AG09319 (cell line): ENCODE measurements at places on chromosomes 1 and 21.
A peak's percentile ranks its signal among the peaks of the same experiment; 100 is the strongest.

DNA sequence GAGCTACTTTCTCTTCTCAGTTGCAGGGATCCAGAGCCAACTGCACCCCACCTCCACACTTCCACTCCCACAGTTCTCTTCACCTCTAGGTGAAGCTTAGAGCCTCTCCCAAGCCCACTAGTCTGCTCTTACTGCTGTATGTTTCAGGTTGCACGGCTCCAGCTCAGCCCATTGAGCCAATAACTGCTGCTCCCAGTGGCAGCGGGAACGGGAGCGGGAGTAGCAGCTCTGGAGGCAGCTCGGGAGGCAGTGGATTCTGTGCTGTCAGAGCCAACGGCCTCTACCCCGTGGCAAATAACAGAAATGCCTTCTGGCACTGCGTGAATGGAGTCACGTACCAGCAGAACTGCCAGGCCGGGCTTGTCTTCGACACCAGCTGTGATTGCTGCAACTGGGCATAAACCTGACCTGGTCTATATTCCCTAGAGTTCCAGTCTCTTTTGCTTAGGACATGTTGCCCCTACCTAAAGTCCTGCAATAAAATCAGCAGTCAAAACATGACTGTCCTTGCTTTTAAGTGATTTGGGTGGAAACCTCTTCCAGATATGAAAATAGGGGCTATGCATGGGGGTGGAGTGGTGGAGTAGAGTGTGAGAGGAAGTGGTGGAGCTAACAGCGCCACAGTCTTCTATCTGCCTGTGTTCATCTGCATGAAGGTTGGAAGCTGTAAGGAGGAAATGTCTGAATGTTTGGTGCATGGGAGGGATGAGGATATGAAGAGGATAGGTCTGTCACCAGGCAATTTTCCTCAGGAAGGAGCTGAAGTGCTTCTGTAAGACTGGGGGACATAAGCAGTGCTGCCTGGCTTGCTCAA, 29.6 kb downstream of the CHIA start:
- DNase-seq = no peak

GRCh38 chr1:65172936-65173690, 25.1 kb downstream of the AK4 start:
- no peak for DNase-seq

DNA sequence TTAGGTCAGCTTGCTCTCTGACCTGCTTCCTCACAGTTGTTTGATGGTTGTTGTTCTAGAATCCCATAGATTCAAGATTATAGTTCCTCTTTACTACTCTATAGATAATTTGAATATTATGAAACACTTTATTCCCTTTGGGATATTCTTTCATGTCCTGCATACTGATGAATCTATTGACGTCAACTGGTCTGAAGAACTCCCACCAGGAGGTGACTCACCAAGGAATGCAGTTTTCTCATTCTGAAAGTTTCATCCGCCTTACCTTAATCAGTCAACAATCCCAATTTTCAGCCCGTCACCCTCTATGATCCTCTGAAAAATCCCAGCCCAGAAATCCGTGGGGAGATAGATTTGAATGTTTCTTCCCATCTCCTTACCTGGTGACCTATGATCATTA, 834.1 kb upstream of the PRMT6 start:
- DNase-seq = no peak

GRCh38 chr1:25037174-25038074, 107.3 kb upstream of the RUNX3 start:
- no peak for DNase-seq

- no peak for DNase-seq
These were observed 132.5 kb upstream of the SYT6 start for GRCh38 chr1:114286179-114286578.

DNA sequence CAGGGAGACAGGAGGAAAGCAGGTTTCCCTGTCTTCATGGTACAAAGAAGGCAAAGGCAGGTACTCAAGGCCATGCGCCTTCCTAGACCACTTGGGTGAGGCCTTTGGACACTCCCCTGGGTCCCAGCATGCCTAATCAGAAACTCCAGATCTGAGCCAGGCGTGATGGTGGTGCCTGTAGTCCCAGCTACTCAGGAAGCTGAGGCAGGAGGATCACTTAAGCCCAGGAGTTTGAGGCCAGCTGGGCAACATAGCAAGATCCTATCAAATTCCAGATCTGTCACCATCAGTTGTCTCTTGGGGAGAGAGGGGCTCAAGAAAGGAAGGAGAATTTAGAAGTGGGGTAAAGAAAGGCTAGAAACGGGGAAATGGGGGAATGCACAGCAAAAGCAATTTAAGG, 96.3 kb upstream of the SLC25A33 start:
- DNase-seq = no peak

DNA sequence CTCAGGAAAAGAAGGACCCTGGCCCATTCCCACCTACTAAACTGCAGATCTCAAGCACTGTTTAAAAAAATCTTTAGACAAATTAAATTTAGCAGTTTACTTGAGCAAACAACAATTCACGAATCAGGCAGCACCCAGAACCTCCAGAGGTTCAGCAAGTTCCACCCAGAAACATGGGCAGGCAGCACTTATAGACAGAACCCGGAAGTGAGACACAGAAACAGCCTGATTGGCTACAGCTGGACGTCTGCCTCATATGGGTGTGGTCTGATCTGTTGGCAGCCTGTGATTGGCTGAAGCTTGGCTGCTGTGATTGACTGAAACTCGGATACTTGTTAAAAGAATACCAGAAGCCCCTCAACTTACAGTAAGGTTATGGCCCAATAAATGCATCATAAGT, 34.7 kb upstream of the COL6A2 start:
- no peak for DNase-seq

DNA sequence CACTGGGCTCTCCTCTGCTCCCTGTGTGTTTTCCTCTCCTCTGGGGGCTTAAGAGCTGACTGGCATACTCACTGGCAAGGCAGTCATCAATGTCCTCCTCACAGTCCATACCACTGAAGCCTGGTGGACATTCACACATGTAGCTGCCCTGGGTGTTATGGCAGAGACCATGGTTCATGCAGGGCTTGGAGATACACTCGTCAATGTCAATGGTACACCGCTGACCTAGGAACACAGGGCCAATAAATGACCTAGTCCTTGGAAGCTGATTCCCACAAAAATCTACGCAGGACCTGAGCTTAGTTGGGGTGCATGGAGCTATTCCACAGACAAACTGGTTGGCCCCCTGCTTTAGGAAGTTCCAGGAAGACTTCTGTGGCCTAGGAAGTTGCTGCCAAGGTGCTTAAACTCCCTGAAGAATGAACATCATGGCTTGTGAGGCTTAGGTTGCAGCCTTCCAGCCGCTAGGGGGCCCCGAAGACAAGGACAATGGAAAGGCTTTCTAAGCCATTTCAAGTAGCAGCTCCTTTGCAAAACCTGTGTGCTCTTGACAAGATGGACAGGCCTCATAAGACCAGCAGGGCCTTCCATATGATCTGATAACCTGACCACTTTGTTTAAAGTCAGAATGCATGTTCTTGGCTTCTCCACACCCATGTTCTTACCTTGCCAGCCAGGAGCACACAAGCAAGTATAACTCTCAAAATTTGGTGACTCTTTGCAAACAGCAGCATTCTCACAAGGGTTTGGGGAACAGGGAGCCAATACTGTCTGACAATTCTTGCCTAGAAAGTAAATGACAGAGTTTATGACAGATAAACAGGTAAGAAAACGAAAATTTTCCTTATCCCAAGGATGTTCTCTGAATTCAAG, 52.3 kb upstream of the ADAM30 start:
- DNase-seq = peak; percentile 53

DNA sequence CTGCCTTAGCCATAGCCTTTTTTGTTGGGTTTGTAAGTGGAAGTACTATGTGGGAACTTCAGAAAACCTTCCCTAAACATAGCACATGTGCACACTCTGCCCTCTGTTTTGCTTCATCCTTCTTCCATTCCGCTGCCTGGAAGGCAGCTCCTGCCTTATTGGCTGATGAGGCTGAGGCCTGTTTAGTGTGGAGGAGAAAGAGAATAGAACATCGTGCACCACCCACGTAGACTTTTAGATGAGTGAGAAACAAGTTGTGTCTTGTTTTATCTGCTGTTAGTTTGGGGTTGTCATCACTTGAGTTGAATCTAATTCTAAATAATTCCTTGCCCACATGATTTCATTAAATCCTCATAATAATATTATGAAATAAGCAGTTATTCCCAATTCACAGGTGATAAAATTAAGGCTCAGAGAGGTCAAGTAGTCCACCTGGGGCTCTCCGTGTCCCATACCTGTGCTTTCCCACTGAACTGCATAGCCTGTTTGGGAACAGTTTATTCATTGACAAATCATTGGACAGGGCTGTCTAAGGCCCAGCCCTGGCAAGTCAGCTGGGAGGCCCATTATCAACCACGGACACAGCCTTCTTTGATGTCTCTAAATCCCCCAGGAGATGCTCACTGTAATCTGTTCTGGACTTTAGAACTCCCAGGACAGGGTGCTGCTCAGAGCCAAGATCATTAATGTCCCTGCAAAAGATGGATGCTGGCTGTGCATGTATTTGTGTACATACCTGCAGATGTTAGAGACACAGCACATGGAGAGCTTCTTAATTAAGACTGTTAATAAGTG, 93.0 kb downstream of the ABCA4 start:
- no peak for DNase-seq

DNA sequence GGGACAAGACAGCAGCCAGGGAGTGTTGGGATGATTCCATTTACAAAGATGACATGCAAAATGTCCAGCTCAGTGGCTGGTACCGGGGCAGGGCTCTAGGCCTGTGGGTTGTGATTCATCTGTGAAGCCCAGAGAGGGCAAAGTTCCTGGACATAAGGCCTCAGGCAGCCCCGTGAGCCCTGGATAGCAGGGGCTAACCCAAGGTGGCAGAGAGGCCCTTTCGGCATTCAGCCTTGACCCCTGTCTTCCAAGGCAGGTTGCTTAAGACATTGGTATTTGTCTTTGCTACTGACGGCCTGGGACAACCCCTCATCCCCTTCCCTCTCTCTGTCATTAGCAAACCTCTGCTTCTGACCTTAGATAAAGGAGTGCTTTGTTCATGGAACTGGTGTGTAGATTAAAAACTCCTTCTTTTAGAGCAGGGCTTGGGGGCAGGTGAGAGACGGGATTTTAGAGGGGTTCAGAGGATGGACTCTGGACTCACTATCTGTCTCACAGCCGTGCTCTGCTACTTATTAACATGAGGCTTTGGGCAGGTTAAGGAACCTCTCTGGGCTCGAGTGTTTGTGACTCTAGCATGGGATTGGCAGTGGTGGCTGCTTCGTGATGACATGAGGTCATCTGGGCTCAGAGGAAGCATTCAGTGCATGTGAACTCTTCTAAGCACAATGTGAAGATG, 36.3 kb downstream of the TMEM51 start:
- no peak for DNase-seq

DNA sequence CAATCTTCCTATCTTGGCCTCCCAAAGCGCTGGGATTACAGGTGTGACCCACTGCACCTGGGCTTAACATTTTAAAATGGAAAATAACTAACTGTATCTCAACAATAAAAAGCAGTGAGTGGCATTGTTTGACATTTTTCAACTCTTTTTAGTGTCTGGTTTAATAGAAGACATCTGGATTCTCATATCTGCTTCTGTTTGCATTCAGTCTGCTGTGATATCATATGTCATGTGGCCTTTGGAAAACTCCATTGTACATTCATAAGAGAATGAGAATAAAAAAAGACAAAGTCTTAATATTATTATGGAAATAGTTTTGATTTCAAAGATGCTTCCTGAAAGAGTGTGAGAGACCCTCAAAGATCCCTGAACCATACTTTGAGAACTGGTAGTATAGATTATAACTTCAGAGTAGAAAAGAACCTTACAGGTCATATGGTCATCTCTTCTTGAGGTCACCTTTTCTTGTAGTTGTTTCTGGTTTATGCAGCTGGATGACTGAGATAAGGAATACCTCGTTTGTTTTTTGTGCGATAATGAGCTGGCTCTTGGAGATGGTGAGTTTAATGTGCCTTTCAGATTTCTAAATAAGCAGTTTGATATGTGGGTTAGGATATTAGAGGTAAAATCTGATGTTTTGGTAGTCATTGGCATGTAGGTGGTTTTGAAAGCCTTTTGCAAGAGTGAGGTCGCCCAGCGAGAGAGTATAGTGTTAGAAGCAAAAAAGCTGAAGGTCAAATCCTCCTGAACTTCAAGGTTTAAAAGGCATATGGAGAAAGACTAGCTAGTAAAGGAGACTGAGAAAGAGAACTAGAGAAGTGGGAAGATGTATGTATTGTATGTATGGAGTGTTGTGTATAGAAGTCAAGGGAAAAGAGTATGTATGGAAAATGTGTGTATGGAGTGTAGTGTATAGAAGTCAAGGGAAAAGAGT, 17.2 kb downstream of the CEP350 start:
- no peak for DNase-seq

DNA sequence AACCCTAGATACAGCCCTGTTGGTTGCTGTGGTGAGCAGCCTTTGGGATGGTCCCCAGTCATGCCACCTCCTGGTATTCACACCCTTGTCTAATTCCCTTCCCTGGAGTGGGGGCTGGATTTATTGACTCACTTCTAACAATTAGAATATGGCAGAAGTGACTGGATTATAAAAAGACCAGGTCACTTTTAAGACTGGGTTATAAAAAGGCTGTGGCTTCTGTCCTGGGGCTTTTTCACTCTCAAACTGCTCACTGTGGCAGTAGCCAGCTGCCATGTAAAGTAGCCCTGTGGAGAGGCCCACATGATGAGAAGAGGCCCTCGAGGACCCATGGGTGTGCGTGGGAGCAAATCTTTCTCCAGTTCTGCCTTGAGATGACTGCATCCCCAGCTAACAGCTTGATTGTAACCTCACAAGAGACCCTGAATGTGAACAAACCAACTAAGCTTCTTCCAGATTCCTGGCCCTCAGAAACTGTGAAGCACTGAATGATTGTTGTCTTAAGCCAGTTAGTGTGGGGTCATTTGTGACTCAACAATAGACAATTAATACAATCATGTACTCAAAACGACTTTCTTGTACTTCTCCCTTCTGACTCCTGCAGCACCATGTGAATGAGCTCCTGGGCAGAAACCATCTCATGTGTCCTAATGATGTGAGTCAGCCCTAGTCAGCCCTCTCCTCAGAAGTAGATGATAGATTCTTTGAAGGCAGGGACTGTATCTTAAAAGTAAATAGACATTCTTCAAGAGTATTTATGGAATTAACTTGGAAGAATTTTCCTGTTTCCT, 234.9 kb downstream of the TNR start:
- DNase-seq = no peak

DNA sequence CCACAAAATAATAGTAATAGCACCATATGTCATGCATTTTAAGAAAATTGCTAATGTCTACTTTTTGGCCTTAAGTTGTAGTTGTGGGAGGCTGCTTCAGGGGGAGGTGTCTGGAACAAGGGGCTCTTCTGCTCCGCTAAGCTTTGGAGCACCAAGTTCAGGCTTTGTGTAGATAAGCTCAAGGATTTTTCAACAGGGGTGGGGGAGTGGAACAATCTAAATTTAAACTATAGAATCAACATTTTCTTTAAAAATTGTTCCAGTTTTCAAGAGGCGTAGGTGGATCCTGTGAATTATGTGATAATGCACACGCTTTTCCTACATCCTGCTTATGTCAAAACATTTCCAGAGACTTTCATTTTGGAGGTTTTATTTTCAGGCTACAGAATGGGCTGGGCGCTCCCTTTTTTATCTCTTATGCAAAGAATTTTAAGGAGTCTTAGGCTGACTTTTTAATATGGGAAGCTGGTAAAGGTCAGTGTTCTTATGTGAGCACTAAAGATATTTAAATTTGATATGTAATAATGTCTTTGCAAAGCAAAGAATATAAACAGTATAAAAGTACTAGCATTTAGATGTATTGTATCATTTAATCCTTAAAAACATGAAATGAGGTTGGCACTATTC, 9.9 kb downstream of the ATP1A1 start:
- DNase-seq = no peak
